EH (cell line): ENCODE measurements at places on chromosomes 7 and 10.

- no peak for DNase-seq
These were observed 2.7 kb upstream of the USP54 start for GRCh38 chr10:73593812-73594211.

DNA sequence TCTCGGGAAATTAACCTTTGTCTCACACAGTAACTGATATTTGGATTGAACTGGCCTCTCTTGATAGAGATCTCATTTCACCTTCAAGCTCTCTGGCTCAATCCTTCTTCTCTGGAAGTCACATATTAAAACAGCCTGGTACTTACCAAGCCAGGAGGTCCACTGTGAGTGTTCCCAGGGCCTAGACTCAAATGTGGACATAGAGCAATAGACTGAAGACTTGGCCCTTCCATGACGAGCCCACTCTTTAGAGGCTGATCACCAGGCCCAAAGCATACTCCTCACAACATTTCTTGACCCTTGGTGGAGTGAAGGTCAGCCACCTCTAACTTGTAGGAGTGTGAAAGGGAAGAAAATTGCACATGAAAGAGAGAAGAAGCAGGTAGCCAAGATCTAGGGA is 38.5 kb downstream of the COL1A2 start:
- DNase-seq = peak; percentile 46

DNA sequence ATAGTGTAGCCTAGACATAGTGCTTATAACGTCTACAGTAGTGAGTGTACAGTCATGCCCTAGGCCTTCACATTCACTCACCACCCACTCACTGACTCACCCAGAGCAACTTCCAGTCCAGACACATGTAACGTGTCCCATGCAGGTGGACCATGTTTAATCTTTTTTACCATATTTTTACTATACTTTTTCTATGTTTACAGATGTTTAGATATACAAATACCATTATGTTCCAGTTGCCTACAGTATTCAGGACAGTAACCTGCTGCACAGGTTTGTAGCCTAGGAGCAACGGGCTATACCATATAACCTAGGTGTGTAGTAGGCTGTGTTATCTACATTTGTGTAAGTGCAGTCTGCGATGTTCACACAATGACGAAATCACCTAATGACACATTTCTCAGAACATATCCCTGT is 11.0 kb downstream of the MPP7 start:
- peak; percentile 83 for DNase-seq

DNA sequence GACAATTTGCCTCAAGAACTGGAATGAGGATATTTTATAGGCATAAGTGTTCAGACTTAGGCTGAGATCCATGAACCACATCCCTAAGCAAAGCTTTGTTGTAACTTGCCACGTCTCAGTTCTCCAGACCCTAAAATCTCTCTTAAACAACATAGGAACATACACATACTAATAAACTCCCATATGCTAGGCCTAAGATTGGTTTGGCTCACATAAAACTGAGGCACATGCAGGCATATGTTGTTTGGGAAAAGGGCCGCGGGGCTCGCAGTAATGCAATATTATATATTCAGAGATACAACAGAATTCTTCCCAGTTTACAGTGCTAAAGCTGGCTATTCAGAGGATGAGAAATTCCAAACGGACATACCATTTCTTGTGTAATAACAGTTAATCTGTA is 61.0 kb downstream of the DOCK4 start:
- DNase-seq = no peak

- no peak for DNase-seq
These were observed 238.1 kb downstream of the HPSE2 start for GRCh38 chr10:98997596-98997995.

GRCh38 chr10:21458126-21458871 is 67.2 kb downstream of the SKIDA1 start:
- peak; percentile 7 for DNase-seq

GRCh38 chr7:44313016-44313415 is 12.4 kb downstream of the CAMK2B start:
- no peak for DNase-seq

- peak; percentile 77 for DNase-seq
These were observed 18.7 kb upstream of the DDIT4 start for GRCh38 chr10:72254813-72255568.

GRCh38 chr10:8104005-8104404 is 49.5 kb downstream of the GATA3 start:
- DNase-seq = no peak

- DNase-seq = peak; percentile 83
These were observed 12.9 kb upstream of the ABCA13 start for GRCh38 chr7:48158404-48158803.

DNA sequence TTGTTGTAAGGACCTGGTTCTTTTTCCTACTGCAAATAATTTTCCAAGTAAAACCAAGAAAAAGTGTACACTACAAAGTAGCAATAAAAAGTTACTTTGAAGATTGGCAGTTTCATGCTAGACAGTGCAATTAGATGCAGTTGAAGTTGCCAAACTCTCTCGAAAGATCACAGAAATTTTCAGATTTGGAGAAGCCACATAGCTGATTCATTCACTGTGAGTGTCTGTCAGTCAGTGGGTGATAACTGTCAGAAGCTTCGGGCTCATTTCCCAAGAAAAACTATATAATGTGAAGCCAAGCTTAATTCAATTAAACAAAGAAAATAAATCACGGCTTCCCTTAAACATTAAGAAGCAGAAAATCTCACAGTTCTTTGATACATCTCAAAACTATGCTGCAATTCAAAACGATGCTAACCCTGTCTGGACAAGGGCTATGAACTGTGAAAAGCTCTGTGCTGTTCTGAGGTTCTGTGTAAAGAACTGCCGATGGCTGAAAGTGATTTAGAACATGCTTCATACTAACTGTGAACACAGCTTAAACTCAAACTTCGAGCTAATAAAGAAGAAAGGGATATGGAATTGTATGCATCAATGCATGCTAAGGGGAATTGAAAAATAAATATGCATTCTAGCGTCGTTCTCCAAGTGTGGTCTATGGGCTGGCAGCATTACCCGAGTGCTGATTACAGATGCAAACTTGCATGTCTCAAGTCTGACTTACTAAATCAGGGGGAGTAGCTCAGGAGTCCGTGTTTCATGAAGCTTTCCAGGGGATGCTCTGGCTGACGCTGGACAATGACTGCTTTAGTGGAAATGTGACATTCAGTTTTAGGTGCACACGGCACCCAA is 557.4 kb downstream of the CALN1 start:
- DNase-seq = no peak

DNA sequence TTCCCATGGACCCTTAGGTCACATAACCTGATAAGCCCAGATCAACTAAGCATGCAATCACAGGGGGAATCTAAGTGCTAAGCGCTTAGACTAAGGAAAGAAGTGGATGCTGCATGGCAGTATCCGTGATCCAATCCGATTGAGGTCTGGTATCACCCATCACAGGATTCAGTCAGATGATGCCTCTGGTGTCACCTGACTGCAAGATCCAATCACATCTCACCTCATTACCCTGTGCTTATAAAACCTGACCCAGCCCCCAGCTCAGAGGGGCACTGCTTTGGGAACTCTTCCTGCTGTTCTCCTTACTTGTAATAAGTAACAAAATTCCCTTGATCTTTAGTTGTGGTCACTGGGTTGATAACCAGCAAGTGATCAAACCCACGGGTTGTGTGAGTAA is 84.7 kb upstream of the TMEM168 start:
- no peak for DNase-seq

DNA sequence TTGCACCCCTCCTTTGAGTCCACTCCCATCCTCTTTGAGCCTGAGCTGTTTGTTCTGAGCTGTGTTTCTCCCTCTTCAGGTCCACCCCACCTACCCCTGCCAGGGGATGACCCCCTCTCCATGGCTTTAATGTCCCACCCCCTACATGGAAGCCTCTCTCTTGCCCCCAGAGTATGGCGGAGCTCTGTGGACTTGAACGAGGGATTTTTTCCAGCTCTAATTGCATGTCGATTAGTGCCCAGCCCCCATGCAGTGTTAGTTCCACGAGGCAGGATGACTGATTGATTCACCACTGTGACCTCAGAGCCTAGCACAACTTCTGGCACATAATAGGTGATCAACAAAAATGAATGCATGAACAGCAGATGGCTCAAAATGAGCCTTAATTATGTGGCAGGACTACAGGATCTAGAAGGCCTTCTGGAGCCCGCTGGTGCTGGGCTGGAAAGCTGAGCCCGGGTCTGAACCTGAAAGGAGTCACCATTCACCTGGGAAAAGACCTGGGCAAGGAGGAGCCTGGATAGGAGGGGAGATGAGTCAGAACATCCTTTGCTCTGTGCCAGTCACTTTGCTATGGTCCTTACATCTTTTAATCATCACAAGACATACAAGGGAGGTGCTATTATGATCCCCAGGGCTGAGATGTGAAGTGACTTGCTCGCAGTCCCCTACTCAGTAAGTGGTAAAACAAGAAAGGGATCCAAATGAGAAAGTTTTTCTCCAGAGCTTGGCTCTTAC is 17.1 kb upstream of the SLC18A2 start:
- DNase-seq = no peak

DNA sequence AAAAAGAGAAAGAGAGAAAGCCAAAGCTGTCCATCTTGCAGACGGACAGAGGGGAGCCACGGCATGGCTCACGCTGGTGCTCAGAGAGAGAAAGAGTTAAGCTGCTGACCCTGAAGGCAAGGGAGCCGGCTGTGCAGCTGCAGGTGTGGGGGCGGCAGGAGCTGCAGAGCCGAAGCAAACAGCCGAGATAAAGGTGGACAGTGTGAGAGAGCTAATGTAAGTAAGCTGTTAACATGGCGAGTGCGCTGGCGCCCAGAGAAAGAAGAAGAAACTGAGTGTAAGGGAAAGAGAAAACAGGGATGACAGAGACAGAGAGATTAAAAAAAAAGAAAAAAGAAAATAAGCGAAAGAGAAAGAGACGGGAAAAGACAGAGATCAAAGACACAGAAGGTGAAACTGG is 18.2 kb downstream of the COL17A1 start:
- no peak for DNase-seq

GRCh38 chr10:74925291-74925690 is 98.9 kb downstream of the KAT6B start:
- peak; percentile 11 for DNase-seq

GRCh38 chr10:17453035-17453372 is 1.4 kb downstream of the ST8SIA6 start:
- DNase-seq = no peak

DNA sequence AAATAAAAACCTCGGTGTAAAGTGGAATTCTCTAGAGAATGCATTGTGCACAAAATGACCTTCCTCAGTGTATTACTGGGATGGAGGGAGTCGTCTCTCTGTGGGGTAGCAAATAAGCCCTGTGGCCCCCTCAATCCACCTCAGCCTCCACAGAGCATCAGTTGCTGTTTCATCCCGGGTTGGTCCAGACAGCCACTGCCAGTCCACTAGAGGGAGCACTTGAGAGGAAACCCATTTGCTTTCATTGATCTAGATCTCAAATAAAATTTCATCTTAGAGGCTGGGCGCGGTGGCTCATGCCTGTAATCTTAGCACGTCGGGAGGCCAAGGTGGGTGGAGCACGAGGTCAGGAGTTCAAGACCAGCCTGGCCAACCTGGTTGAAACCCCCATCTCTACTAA is 1128.7 kb downstream of the CNTNAP2 start:
- peak; percentile 3 for DNase-seq

GRCh38 chr10:33791272-33791660 is 456.8 kb upstream of the NRP1 start:
- DNase-seq = no peak

GRCh38 chr7:106050002-106050745 is 61.9 kb downstream of the SYPL1 start:
- DNase-seq = peak; percentile 81

GRCh38 chr10:33623669-33624068 is 289.2 kb upstream of the NRP1 start:
- no peak for DNase-seq

DNA sequence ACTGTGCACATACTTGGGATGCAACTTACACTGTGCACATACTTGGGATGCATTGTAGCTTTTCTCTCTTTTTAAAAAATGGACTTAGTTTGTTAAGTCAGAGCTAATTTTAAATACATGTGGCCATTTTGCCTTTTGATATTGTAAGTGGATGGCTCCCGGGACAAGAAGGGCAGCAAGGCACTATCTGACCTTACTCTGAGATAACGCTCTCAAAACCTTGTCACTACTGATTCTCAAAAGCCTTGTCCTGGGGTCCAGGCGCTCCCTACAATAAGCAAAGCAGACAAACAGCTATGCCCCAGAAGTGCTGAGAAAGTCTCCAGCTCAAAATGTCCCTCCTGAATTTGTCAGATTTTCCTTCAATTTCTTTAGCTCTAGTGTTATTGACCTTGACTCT is 66.9 kb upstream of the CACNB2 start:
- DNase-seq = no peak

- DNase-seq = no peak
These were observed 69.5 kb downstream of the SORCS1 start for GRCh38 chr10:107094824-107095522.

GRCh38 chr10:128803790-128804189 is 663.3 kb upstream of the MGMT start:
- no peak for DNase-seq

DNA sequence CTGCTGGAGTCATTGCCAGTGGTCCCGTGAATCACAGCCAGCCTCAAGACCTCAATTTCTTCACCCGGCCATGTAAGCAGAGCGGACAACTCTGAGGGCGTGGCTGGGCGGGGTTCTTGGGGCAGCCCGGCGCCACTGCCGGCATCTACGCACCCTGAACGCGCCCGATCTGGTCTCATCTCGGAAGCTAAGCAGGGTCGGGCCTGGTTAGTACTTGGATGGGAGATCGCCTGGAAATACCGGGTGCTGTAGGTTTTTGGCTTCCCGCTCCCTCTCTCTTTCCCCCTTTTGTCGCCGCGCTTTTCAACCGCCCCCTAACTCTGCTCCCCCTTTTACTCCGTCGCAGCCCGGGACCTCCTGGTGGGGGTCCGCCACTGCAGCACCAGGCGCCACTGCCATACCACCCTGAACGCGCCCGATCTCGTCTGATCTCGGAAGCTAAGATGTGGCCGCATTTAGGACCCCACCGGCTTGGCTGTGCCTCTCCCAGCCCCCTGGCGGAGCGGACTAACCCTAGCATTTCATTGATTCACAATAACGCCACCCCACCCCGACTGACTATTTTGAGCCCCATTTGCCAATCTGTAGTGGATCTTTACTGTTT is 25.3 kb downstream of the GARIN1A start:
- peak; percentile 66 for DNase-seq

- peak; percentile 40 for DNase-seq
These were observed 5.3 kb downstream of the PARD3 start for GRCh38 chr10:34809796-34810195.

GRCh38 chr10:110007161-110007700 is 553 bp upstream of the ADD3 start:
- no peak for DNase-seq

DNA sequence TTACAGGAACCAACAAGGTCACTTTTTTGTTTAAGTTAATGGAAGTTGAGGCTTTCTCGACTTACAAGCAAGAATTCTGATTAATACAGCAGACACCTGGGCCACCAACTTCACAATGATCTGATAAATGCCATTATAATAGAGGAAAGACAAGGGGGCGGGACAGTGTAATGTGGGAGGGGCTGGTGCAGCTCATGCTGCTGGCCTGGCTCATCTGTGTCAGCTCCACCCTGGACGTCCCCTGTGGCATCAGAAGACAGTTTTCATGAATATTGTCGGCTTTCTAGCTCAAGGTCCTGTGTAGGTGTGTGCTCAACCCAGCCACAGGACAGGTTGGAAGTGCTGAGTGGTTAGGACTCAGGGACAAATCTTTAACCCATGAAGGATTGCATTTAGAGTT is 57.0 kb downstream of the MTURN start:
- no peak for DNase-seq
